Stimulated activated CD4-positive, alpha-beta T cell treated with anti-CD3 and anti-CD28 coated beads, Interleukin-1b, Interleukin-23, amount 100 ng/mL, for 48 hours (primary cell): ENCODE measurements at places on chromosomes 1 and 21.

GRCh38 chr1:50517488-50517887 is 94.2 kb upstream of the DMRTA2 start:
- no peak for DNase-seq

DNA sequence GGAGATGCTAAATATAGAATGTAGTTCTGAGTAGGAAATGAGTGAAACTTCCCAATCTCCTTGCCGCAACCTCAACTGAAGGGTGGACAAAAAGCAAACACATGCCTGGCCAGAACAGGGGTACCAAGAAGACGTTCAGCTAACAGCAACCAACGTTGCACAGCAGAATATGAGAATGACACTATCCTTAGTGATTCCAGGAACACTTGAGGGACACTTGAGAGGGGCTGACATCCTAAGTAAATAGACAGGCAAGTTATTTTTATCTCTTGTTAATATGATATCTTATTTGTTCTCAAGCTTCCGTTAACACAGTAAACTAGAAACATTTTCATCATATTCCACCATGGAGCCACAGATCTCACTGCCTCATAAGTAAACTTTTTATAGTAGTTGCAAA is 908 bp downstream of the KRTAP19-1 start:
- DNase-seq: no peak

DNA sequence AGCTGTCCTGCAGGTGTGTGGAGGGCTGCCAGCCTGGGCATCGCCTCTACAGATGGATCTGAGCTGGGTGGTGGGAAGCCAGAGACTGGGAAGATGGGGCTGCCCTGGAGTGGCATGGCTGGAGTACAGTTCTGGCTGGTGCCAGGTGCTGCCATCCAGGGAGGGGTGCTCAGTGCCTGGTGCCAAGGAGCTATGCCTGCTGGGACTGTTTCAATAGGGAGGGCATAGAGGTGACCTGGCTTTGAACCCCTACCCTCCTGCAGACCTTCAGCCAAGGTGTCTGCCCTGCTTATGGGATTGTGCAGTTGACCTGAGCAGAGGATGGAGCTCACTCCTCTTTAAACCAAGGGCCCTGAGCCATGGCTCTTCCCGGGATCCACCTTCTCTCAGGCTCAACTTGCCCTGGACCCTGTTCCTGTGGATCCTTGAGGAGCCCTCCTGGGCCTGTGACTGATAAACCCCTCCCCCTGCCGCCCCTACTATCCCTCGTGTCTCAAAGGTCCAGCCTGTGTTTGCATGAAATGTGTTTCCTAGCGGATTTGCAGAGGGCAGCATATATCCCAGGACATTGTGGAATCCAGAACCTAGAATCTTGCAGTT is 48.7 kb downstream of the PTPRU start:
- DNase-seq: no peak

- peak; percentile 26 for DNase-seq
Observed at GRCh38 chr1:25771221-25772114, 28.5 kb upstream of the SELENON start.

- no peak for DNase-seq
Observed at GRCh38 chr1:41849211-41849759, 69.4 kb downstream of the HIVEP3 start.

DNA sequence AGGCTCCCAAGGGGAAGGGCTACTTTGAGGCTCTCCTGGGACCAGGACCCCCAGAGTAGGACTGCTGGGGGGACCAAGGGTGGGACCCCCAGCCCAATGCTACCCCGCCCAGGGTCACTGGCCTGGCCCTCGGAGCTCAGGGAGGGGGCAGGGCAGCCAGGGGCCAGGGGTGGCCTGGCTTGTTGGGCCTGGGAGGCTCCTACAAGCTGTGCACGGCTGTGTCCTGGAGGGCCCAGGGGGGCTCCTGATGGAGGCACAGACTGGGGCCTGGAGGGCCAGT is 2.2 kb downstream of the HES4 start:
- no peak for DNase-seq

GRCh38 chr1:34850382-34850781 is 9.2 kb downstream of the SMIM12 start:
- DNase-seq: no peak

DNA sequence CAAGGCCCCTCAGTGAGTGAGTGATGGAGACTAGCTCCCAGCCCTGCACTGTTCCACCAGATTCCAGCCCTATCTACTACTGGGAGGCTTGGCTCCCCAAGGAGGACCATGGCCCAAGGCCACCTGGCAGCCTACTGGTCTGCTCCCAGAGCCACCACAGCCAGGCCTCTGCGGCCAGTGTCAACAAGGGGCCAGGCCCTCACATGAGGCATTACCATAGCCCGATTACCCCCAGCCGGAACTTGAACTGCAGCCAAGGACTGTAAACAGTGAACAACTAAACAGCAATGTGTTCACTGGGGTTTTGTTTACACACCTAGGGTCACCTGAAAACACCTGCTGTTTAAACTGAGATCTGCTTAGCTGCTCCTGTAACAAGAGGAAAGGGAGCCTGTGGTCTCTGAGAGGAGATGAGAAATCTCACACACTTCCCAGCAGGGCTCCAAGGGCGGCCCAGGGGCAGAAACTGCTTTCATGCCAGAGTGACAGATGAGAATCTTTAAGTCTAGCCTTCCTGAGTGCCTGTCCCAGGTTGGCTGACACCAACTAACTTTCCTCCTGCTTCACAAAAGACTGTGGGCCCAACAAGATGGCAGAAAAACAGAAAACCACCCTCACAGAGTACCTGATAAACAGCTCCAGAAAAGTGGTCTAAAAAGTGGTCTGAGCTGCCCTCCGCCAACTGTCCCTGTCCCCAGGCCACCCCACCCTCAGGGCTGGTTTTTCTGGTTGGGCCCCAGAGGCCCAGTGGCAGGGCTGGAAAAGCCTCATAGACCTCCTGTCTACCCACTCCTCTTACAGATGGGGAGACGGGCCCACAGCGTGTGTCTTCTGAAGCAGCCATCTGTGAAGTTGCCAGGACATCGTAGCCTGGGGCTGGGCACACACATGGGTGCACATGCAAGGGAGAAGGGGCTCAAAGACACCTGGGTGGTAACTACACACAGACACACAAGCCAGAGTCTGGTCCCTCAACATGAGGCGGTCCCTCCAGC is 28.8 kb downstream of the MEF2D start:
- no peak for DNase-seq

DNA sequence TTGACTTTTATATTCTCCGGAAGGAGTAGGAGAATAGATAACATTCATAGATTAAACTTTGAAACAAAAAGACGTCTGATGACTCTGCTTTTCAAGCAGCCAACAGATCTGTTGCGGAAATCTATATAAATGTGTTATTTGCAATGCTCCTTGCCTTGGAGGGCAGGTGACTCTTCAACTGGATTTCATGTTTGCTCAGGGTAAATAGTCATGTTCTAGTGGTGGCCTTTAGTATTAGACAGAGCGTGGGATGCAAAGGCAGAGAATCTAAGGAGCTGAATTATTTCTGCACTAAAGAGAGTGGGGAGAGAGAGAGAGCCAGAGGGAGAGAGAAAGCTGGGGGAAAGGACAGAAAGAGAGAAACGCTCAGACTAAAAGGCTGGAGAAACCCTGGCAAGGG is 454.3 kb downstream of the AJAP1 start:
- DNase-seq: no peak

- no peak for DNase-seq
Observed at GRCh38 chr1:10889650-10890353, 93.4 kb upstream of the CASZ1 start.

DNA sequence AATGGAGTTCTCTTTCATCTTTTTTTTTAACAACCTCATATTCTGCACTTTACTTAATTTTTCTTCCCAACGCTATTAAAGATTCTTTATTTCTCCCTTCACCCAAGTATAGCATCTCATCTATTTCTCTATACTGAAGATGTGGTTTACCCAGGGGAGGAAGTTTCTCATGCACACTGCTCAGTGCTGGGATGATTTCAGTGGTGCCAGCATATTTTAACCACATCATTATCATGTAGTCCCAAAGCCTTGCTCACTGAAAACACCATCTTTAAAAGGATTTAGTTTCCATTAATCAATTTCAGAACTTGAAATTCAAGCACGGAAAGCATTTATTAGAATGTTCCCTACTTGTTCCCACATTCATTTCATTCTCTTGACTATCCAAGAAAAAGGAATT is 725.7 kb downstream of the USP25 start:
- no peak for DNase-seq

- no peak for DNase-seq
Observed at GRCh38 chr1:184033711-184034167, 3.8 kb downstream of the COLGALT2 start.

DNA sequence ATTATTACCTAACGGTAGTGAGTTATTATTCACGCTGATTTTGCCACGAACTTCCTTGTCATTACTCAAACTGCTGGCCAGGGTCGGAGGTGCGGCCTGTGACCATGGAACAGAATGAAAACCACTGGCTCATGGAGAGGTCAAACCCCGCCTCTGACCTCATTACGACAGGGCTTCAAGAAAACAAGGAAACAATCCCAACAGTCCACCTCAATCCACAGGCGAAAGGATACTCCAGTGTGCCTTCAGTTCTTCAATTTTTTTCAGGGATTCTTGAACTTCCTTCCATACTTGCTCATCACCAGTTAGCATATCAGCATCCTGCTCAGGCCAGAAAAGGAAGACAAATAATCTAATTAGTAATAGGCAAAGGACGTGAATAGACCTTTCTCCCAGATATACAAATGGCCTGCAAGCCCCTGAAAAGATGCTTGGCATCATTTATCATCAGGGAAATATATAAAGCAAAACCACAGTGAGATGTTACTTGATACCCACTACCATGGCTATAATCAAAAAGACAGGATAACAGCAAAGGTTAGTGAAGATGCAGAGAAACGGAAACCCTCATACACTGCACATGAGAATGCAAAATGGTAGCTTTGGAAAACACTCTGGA is 643.4 kb downstream of the SMYD3 start:
- DNase-seq: no peak
